ENCODE measurements at places on chromosomes 2 and 18.

DNA sequence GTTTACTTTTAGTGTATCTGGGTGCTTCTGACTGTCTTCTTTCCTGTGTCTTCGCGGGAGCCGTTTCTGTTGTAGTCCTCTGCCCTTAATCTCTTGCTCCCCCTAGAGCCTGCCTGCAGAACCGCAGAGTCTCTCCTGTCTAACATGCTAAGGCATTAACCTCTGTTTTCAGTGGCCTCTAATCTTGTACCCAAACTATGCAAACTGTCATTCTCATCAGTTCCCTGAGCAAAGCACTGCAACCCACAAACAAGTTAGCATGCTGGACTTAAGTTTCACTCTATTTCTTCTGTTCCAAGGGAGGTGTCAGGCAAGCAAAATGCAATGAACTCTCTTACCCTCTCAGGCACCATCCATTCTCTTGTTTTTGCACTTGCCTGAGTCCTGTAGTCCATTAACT is 138.4 kb downstream of the OTX1 start:
- no peaks in the 10 kb centered on the region for H3K27me3 ChIP-seq
- no peak overlapping the region for H3K27ac ChIP-seq
- no peaks in the 10 kb centered on the region for H3K4me1 ChIP-seq
- H3K4me3 ChIP-seq = no peak overlapping the region
- no peaks in the 10 kb centered on the region for H3K36me3 ChIP-seq
- DNase-seq = peak; percentile 47

- H3K36me3 ChIP-seq = no peaks in the 10 kb centered on the region
- H3K4me3 ChIP-seq = no peak overlapping the region
- DNase-seq = no peak
- no peaks in the 10 kb centered on the region for H3K4me1 ChIP-seq
- no peak overlapping the region for H3K27ac ChIP-seq
- no peaks in the 10 kb centered on the region for H3K27me3 ChIP-seq
Measured at GRCh38 chr18:74819433-74820059, 221.9 kb downstream of the ZNF407 start.

- DNase-seq = peak; percentile 77
- H3K4me3 ChIP-seq = no peak overlapping the region
- peak overlapping the region; percentile 82 for H3K27ac ChIP-seq
- no peaks in the 10 kb centered on the region for H3K36me3 ChIP-seq
- peaks cover 34% of the 10 kb centered on the region for H3K4me1 ChIP-seq
Measured at GRCh38 chr2:241545106-241545505, 13.4 kb upstream of the BOK start.

GRCh38 chr2:172370821-172371455 is 56.4 kb upstream of the ITGA6 start:
- H3K27me3 ChIP-seq = no peaks in the 10 kb centered on the region
- no peak overlapping the region for H3K27ac ChIP-seq
- no peak overlapping the region for H3K4me3 ChIP-seq
- H3K36me3 ChIP-seq = no peaks in the 10 kb centered on the region
- H3K4me1 ChIP-seq = no peaks in the 10 kb centered on the region

DNA sequence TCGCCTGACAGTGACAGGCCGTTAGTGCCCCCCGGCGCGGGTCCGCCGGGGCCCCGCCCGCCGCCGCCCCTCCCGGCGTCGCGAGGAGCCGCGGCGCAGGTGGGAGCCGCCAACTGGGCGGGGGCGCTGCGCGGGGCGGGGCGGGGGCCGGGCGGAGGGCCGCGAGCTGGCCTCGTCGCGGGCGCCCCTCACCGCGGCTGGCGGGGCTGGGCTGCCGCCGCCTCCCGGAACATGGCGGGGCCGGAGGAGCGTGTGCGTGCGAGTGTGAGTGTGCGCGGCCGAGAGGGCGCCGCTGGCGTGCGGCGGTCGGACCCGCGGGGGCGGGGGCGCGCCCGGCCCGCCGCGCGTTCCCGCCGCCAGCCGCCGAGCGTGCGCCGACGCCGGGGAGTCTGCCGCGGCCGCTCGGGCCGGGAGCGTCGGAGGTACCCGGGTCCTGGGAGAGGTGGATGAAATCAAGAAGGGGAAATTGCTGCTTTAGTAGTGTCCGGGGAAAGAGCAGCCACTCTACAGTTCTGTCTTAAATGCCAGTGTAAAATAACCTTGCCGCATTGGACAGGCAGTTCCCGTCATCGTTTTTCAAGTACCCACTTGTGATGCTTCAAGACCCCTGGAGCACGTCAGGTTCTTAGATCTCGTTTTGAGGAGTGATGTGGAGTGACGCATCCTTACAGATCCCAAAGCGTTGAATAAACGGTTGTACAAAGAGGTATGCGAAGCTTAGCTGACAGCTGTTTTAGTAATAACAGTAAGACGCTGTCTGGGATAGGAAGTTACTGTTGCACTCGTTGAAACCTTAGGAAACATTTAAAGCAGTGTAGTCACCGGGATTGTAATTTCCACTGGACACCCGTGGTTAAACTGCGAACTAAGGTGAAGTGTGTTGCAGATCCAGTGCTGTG is 836 bp downstream of the ANKRD12 start:
- peaks cover 7% of the 10 kb centered on the region for H3K4me1 ChIP-seq
- peak overlapping the region; percentile 90 for H3K4me3 ChIP-seq
- H3K27ac ChIP-seq = peak overlapping the region; percentile 99
- peak; percentile 91 for DNase-seq
- H3K36me3 ChIP-seq = peaks cover 4% of the 10 kb centered on the region
- H3K27me3 ChIP-seq = no peaks in the 10 kb centered on the region

DNA sequence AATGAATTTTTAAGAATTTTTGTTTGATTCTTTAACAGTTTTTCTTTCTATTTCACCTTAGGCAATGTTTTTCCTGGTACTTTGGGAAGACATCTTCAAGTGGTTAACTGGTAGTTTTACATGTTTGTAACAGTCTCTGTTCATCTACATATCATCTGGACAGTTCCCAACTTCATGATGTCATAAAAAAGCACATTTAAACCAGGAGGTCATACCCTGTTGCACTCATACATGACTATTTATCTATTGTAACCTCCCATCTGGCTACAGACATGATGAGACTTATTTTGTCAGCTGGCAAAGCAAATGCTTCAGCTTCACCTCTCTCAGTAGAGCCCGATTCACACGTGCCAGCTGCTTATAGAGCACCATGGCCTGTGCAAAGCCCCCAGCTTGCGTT is 99.8 kb upstream of the YPEL5 start:
- DNase-seq = no peak
- H3K4me1 ChIP-seq = no peaks in the 10 kb centered on the region
- peaks cover 3% of the 10 kb centered on the region for H3K27me3 ChIP-seq
- H3K36me3 ChIP-seq = no peaks in the 10 kb centered on the region

- no peak overlapping the region for H3K27ac ChIP-seq
- peaks cover under 1% of the 10 kb centered on the region for H3K36me3 ChIP-seq
Measured at GRCh38 chr2:126674075-126674744, 18.3 kb downstream of the GYPC start.

DNA sequence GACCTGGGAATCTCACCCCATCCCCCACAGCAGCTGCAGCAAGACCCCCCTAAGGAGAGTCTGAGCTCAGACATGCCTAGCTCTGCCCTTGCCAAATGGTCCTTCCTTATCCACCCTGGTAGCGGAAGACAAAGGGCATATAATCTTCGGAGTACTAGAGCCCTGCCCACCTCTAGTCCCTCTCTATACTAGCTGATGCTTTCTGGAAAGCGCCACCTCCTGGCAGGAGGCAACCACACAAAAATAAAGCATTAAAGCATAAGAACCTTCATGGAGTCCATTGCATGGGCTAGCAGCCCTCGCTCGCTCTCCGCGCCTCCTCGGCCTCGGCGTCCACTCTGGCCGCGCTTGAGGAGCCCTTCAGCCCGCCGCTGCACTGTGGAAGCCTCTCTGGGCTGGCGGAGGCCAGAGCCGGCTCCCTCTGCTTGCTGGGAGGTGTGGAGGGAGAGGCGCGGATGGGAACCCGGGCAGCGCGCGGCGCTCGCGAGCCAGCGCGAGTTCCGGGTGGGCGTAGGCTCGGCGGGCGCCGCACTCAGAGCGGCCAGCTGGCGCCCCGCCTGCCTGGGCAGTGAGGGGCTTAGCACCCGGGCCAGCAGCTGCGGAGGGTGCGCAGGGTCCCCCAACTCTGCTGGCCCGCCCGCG is 941.2 kb downstream of the SUCLG1 start:
- DNase-seq = no peak
- no peak overlapping the region for H3K27ac ChIP-seq
- no peaks in the 10 kb centered on the region for H3K27me3 ChIP-seq
- no peaks in the 10 kb centered on the region for H3K36me3 ChIP-seq
- no peaks in the 10 kb centered on the region for H3K4me1 ChIP-seq
- no peak overlapping the region for H3K4me3 ChIP-seq

DNA sequence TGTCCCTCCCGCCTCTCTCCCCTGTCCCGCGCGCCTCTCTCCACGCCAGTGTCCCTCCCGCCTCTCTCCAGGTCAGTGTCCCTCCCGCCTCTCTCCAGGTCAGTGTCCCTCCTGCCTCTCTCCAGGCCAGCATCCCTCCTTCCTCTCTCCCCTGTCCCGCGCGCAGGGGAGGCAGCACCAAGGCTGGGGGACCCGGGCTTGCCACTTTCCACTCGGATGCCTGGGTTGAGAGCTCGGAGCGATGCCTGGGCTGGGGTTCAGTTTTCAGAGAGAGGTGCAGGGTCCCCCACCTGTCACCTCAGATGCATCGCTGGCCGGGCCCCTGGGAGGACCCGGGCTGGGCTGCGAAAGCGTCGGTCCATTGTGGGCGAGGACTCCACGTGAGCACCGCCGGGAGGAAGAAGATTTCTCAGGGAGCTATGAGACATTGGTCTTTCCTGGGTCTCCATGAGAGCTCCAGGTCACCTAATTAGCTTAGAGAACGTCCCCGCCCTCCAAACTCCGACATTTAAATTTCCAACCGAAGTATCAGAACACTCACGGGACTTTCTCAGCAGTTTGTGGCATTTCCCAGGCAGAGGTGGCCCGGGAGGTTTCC is 2.1 kb downstream of the FBLN7 start:
- H3K27me3 ChIP-seq = no peaks in the 10 kb centered on the region
- no peak for DNase-seq
- no peak overlapping the region for H3K4me3 ChIP-seq

DNA sequence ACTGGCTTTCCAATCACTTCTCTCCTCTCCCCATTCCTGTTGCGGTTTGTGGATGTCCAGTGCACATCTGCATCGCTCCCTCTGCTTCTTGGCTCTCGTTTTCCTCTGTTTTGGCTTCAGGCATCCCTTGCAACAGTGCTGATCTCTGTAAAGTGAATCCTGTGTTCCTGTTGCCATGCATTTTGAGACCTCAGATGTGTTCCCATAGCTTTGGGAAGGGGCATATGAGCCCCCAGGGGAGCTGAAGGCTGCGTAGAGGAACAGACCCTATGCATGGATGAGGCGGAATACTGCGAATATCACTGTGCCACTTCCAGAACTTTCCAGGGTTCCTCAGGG is 168.4 kb upstream of the HAAO start:
- H3K27me3 ChIP-seq = no peaks in the 10 kb centered on the region
- no peaks in the 10 kb centered on the region for H3K36me3 ChIP-seq
- peaks cover 33% of the 10 kb centered on the region for H3K4me1 ChIP-seq

DNA sequence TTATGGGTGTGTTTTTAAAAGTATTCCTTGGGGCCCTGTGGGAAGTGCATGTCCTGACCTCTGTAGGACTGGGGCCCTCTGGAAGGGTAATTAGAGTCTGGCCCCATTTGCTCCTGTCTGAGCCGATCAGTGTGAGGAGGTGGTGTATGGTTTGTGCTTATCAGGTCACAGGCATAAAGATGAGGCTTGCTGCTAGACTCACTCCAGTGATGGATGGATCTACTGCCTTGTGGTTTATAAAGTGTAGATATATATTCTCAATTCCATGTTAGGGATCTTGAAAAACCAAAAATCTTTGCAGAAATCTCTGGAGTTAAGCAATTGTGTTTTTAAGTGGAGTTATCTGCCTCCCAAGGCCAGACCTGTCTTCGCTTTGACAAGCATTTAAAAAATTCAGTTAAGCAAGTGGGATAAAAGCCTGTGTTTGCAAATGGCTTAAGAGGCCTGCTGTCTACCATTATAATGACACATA is 182.4 kb downstream of the PTPRM start:
- H3K4me1 ChIP-seq = no peaks in the 10 kb centered on the region
- no peaks in the 10 kb centered on the region for H3K36me3 ChIP-seq
- no peaks in the 10 kb centered on the region for H3K27me3 ChIP-seq
- DNase-seq = peak; percentile 87
- no peak overlapping the region for H3K4me3 ChIP-seq

DNA sequence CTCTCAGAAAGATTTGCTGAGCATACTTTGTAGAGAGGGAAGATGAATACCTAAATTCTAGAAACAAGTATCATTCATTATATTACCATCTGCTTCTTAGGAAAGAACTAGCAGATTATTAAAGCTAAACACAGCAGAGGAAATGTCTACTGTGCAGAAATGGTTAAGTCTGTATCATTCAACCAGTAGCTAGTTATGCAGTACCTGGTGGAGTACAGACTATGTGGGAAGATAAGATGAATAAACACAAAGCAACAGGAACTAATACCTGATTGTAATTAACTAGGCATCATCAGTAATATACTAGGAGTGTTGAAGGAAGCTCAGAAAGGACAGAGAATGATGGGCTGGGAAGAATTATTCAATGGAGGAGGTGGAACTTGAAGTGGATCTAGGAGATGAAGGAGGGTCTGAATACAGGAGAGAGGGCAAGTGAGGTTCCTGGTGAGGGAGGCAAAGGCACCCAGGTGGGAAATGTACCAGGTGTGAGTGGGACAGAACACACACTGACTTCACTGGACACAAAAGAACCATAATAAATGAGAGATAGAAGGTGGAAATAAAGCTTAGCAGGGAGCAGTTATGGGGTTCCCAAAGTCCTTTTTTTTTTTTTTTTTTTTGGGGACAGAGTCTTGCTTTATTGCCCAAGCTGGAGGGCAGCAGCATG is 9.5 kb downstream of the WDFY1 start:
- H3K36me3 ChIP-seq = no peaks in the 10 kb centered on the region
- H3K27me3 ChIP-seq = no peaks in the 10 kb centered on the region
- no peak overlapping the region for H3K4me3 ChIP-seq
- H3K27ac ChIP-seq = no peak overlapping the region

DNA sequence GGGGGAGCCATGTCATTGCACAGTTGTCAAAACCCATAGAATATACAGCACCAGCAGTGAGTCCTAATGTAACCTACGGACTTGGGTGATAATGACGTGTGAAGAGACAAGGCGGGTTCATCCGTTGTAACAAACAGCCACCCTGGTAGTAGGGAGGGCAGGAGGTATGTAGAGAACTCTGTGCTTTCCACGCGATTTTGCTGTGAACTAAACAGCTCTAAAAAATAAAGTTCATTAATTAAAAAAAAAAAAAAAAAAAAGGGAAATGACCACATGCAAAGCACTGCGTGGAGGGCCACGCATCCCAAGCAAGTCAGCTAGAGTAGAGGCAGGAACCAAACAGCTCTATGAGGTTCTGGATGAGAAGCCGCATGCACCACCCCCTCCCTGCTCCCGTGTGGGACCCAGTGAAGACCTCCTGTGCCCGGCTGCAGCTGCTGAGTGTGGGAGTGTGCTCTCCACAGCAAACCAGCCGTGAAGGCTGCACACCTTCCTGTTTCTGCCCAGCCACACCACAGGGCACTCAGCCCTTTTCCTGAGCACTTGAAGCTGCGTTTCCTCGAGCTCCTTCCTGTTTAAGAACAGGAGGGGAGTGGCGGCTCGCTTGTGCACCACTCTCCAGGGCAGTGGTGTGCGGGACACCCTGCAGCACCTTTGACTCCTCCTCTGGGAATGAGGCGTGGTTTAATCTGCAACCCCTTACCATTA is 65.6 kb downstream of the ODC1 start:
- no peak for DNase-seq
- peaks cover 5% of the 10 kb centered on the region for H3K4me1 ChIP-seq
- no peak overlapping the region for H3K27ac ChIP-seq
- H3K4me3 ChIP-seq = no peak overlapping the region
